ENCODE measurements at places on chromosomes 5 and 9.

- no peak for DNase-seq
These were observed 197.5 kb downstream of the PALM2AKAP2 start for GRCh38 chr9:109977521-109977920.

- DNase-seq: no peak
These were observed 32.3 kb downstream of the ADAMTSL2 start for GRCh38 chr9:133566817-133567216.

- no peak for DNase-seq
These were observed 30.0 kb upstream of the PCSK1 start for GRCh38 chr5:96463091-96463490.

DNA sequence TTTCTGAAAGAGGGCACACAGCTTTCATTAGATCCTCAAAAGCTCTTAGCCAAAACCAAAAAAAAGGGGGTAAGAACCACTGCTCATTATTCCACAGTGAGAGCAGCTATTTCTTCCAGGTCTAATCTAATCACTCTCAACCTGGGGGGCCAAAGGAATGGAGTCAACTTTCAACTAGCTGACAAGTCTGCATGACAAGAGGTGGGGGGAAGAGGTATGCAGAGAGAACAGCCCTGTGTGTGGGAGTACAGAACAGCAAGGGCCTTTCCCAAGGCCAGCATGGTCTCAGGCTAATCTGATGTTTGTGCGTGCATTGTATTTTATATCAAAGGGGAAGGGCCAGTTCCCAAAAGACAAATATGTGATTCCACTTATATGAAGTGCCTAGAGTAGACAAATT is 36.9 kb upstream of the PIP5K1B start:
- DNase-seq: no peak

GRCh38 chr5:81853030-81853357 is 102.1 kb upstream of the SSBP2 start:
- DNase-seq: no peak

DNA sequence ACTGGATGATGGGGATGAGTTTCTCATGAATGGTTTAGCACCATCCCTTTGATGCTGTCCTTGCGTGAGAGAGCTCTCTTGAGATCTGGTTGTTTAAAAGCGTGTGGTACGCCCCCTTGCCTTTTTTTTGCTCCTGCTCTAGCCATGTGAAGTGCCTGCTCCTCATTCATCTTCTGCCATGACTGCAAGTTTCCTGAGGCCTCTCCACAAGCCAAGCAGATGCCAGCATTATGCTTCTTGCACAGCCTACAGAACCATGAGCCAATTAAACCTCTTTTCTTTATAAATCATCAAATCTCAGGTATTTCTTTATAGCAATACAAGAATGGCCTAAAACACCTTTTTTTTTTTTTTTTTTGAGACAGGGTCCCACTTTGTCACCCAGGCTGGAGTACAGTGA is 32.8 kb downstream of the FNIP1 start:
- no peak for DNase-seq

- no peak for DNase-seq
These were observed 17.7 kb downstream of the S1PR3 start for GRCh38 chr9:89008744-89009545.

GRCh38 chr5:56819060-56819881 is 3.9 kb downstream of the MAP3K1 start:
- no peak for DNase-seq

DNA sequence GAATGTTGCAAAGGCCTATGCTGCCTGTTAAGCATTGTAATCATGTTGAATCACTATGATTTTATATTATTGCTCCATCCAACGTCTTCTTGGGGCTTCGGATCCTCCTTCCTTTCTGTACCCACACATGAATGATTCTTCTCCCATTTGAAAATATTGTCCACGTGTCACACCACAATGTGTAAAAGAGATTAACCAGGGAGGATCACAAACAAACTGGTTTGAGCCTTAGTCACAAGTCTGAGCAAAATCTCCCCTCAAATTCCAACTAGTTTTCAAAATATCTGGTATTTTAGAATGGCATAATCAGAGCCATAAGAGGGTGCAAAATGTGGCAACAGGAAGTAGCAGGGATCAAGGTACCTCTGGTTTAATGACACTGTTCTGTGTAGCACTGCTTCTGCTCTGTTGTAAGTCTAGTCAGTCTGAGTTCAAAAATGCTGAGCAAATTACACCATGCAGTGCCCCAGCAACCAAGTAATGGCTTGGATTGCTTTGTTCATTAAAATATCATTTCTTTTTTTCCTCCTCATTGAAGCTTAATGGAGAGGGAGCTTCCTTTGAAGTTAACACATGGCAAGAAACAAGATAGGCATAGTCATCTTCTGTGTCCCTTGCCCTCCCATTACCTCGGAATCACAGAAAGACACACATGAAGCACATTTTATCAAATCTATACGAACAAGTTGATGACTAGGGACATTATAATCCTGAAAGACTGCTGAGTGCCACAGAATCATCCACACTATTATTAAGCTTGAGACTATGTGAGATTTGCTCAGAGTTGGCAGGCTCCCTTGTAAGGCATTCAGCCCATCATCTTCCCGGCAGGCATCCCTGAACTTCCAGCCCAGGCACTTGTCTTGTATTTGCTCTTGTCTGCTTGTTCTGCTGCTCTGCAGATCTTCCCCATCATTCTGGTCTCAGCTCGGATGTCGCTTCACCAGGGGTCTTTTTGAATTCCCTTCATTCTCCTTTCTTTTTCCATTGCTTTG is 102.0 kb upstream of the PRLR start:
- DNase-seq: no peak

- no peak for DNase-seq
These were observed 1749.0 kb upstream of the C9orf72 start for GRCh38 chr9:29322240-29322639.

GRCh38 chr9:114413861-114414301 is 26.1 kb upstream of the AKNA start:
- peak; percentile 76 for DNase-seq

GRCh38 chr9:75889977-75890471 is 449 bp upstream of the PCSK5 start:
- DNase-seq: peak; percentile 45

- DNase-seq: no peak
These were observed 48.8 kb downstream of the BARX1 start for GRCh38 chr9:93906195-93906880.

DNA sequence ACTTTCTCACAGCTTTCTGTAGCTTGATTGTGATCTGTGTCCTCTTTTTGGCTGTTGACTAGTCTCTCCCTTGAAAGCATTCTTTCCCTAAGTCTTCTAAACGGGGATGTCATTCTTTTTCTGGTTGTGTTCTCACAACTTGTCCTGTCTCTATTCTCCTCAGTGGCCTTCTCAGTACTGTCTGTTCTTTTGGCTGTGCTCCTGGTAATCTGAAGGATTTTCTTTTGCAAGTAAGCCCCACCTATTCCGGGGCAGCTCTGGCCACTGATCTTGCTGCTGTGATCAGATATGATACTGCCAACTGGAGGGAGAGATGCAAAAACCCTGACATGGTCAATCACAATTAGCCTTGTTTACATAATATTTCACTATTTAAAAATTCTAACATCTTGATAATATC is 172.2 kb downstream of the CDC42SE2 start:
- no peak for DNase-seq

DNA sequence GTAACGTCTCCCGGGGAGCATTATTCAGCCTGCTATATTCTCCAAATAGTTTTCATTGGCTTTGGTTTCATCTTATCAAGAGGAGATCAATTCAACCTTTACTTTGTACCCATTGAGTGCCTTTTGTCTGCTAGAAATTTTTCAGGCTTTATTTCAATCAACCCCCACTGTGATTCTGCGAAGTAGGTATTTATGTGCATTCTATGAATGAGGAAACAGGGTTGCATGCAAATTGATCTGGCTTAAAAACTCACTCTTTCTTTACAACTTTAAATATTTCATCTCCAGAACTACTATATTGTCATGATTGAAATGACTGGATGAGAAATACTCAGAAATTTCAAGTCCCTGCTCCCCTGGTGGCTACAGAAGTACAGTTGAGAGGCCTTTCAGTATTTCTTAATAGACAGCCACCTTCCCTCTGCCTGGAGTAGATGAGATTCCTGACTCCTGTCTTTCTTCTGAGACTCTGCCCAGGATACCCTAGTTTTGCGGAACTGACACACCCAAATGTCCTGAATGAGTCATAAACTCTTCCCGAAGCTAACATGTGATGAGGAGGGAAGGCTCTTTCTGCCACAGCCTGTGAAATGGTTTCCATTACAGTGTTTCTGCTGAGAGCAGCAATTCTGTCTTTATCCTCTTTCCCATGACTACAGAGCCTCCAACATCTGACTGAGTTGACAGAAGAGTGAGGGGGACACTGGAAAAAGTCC is 52.6 kb upstream of the TNC start:
- no peak for DNase-seq

GRCh38 chr5:176169393-176170063 is 68.7 kb upstream of the SIMC1 start:
- no peak for DNase-seq

- no peak for DNase-seq
These were observed 26.9 kb upstream of the NTRK2 start for GRCh38 chr9:84642553-84643141.

- DNase-seq: no peak
These were observed 45.0 kb upstream of the RAPGEF1 start for GRCh38 chr9:131784748-131785501.

DNA sequence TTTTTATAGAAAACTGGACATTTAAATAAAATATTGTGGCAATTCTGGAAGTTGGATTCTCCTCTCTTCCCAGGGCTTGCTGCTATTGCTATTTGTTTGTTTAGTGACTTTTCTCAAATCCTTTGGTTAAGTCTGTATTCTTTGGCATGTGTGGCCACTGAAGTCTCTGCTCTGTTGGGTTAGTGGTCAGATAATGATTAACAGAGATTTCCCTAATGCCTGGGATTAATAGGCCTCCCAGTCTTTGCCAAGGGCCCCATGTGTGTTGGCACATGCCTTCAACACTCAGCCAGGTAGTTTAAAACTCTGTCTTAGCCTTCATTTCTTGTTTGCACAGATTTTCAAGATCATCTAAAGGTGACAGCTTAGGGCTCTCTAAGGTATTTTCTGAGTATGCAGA is 92.8 kb upstream of the EPB41L4A start:
- no peak for DNase-seq
